ENCODE measurements at places on chromosomes 7 and 10.
A peak's percentile ranks its signal among the peaks of the same experiment; 100 is the strongest.

DNA sequence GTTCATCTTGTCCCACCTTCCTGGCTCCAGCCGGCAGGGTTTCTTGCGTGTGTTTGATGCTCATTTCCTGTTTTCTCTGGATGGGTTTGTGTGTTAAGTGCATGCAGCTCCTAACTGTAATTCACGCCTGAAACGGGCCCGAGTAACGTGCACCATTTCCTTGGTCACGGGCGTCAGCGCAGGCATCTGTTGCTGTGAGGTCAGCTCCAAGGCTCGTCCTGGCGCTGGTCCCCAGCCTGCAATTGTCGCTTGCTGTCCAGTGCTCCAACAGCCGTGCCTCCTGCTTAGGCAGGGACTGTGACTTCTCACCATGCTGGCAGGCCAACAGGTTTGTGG, 201.1 kb downstream of the GLRX3 start:
- DNase-seq = no peak

- DNase-seq = no peak
These were observed 51.3 kb downstream of the ADK start for GRCh38 chr10:74202356-74202755.

GRCh38 chr7:30450240-30450982, 28.2 kb downstream of the NOD1 start:
- no peak for DNase-seq

DNA sequence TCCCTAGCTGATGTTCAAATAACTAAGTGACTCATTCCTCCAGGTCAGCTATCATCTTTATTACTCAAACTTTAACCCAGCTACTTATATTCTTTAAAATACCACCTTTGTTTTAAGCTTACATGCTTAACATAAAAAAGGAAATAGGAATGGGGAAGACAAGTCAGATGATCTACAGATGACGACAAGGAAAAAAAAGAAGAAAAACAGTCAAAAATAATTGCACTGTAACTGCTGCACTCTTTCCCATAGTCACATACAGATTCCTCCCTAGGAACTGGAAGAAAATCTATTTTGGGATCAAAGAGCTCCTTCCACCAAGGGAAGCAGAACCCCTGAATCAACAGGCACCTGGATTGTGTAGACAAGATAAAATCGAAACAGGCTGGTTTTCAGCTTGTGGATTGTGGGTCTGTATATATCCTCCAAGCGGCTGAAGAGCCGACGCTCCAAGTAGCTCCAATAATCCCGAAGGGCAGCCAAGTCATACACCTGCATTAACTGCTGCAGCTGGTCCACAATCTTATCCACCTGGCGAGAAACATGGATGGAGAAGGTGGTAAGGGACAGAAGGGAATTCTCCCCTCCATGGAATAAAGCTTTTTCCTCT, 2.0 kb downstream of the WDR91 start:
- no peak for DNase-seq

DNA sequence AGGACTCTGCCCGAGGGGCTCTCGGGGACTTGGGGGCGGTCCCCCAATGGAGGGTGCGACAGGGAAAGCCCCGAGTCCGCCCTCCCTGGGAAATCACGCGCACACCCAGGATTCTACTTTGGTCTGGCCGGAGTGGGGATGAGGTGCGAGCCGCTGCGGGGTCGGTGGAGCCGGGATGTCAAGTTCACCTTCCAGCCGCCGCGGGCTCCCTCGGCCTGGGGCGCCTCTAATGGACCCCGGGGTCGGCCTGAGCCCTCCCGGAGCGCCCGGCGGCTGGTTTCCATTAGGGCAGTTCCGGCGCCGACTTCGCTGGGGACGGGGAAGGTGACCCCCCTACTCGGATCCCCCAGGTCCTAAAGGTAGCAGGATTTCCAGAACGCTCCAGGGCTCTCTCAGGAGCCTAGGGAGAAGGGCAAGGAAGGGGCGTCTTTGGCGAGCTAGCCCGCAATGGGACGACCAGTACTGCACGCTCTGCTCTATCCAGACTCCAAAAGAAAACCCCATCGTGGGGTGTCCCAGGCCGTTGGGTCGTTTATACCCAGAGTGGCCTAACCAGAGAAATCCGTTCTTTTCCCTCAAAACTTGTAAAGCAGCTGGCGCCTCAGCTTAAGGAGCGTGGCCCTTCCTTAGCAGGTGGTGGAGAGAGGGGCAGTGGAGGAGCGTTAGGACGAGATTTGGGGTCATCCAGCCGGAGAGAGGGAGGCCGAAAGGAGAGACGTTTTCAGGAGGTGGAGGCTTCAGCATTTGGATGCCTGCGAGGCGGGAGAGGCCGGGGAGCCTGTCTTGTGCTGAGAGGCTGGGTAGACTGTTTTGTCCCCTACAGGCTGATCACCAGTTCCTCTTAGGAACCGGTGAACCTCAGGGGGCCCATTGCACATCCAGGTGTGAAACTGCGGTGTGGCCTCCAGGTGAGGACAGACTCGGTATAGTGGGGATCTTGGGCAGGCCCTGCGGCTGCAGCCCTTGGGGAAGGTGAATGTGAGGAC, 860 bp upstream of the WDR86 start:
- DNase-seq = no peak

GRCh38 chr7:56174875-56175760, 58.9 kb upstream of the NUPR2 start:
- no peak for DNase-seq

DNA sequence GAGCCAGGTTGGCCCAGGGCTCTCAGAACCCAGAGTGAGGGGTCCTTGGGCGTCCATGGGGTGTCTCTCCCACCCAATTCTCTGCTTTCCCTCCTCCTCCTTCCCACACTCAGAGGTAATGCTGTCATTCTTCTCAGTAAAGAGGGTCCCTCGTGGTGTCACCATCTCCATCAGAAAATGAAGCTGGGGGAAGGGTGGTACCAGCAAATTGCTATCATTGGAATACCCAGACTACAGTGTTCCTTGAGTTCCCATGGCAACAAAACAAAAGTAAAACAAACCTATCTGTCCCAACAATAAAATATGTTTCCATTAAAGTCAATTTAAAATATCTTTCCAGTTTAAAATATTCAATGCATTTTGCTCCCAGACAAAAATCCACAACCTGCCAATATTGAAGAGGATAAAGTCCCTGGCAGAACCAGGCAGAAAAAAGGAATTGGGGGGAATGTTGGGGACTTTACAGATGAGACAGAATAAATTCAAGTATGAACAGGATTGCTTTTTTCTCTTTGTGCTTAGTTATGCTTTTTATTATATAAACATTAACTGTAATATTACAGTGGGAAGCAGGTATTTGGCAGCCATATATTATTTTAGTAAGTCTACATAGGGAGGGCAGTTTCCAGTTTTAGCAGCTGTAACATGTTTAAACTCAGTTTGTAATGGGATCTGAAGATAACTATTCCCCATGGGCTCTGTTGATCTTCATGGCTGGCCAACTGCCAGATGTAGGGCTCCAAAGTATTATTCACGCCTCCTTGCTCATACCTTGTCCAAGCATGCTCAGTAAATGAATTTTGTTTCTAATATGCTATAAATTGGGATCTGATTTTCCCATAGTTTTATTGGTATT, 182.1 kb downstream of the ARID5B start:
- DNase-seq = peak; percentile 65

GRCh38 chr7:117707080-117707479, 166.2 kb downstream of the CTTNBP2 start:
- DNase-seq = no peak

DNA sequence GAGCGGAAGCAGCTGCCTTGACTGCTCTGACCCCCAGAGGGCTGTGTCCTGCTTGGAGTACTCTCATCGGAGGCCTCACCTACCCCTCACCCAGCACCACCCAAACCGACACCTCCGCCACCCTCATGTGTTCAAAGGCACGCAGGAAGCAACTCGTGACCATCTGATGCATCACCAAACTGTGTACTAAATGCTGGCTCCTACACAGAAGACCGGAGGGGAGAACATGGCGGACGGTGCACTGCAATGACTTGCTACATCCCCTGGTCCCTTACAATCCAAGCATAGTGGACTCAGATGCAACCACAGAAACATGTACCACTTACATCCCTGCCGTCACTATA, 3.4 kb downstream of the PDAP1 start:
- DNase-seq = no peak

- DNase-seq = no peak
These were observed 6.5 kb downstream of the CPVL start for GRCh38 chr7:29139796-29140195.

GRCh38 chr10:110775020-110775375, 96.7 kb upstream of the PDCD4 start:
- DNase-seq = no peak

GRCh38 chr10:13699216-13699615, 112.5 kb downstream of the PRPF18 start:
- no peak for DNase-seq

- no peak for DNase-seq
These were observed 19.9 kb downstream of the SLC29A3 start for GRCh38 chr10:71338728-71339495.

- no peak for DNase-seq
These were observed 99.2 kb downstream of the CPXM2 start for GRCh38 chr10:123792248-123792978.

- no peak for DNase-seq
These were observed 512 bp downstream of the FAM24B start for GRCh38 chr10:122878799-122879338.

GRCh38 chr7:80210400-80210799, 75.8 kb downstream of the GNAI1 start:
- DNase-seq = no peak

DNA sequence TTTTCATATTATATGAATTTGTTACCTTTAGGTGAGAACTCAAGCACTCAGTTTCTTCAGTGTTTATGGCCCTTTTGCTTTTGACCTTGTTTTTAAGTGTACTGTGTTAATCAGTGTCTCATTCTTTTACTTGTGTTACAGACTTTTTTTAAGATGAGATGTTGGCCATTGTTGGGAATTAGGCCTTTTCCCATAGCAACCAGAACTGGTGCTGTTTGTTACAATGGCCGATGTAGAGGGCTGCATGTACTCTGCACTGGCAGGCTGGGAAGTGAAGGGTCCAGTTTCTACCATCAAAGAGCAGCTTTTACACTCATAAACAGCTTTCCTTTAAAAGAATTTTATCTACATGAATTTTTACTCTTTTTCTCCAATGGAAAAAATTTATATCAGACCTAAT, 65.1 kb downstream of the SHH start:
- DNase-seq = no peak

GRCh38 chr7:135620980-135621850, 41.1 kb upstream of the STMP1 start:
- DNase-seq = peak; percentile 48

GRCh38 chr7:140564643-140565042, 76.0 kb downstream of the DENND2A start:
- no peak for DNase-seq

GRCh38 chr10:83917537-83918506, 221.5 kb upstream of the GHITM start:
- no peak for DNase-seq

DNA sequence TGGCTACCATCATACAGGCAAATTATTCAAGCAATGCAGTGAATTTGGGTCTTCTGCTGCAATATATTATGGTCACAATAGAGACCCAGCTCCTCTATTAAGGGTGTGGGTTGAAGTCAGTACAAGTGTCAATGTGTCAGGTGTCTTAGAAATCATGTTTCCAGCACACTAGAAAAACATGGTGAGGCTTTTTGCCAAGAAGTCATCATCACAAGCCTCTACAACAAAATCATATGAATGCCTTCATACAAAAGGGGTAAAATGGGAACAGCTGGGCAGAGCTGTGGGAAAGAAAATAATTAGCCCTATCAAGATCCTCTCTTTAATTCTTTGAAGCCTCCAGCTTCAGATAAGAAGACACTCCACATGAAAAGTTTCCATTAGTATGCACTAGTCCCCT, 37.2 kb downstream of the FAM13C start:
- no peak for DNase-seq

GRCh38 chr7:148929176-148929575, 45.1 kb upstream of the EZH2 start:
- no peak for DNase-seq

DNA sequence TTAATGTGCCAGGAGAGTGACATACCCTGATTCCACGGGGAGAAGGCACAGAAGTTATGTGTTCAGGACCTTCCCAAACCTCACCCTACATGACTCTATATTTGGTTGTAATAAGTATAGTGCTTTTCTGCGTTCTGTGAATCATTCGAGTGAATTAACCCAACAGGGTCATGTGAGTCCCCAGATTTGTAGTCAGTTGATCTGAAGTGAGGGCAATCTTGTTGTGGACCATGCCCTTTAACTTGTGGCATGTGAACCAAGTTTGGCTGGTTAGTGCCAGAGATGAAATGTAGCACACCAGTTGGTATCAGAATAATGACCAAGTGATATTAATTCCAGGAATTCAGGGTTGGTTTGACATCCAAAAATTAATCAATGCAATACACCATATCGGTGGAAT, 70.2 kb downstream of the NHLRC2 start:
- no peak for DNase-seq

DNA sequence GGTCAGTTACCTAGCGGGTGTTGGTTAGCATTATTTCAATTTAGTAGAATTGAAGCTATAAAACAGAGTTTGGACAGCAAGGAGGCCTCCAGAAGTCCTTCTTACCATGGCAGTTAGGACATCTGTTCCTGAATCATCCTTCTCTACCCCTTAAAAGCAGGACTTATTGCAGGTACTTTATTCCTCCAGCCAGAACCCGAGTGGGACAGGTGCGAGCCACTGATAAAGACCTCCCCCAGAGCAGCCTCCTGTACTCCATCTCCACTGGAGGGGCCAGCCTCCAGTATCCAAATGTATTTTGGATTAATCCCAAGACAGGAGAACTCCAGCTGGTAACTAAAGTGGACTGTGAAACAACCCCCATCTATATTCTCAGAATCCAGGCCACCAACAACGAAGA, 54.6 kb downstream of the CDHR3 start:
- no peak for DNase-seq

GRCh38 chr7:38878694-38879457, 30.1 kb downstream of the VPS41 start:
- DNase-seq = no peak

GRCh38 chr10:35378541-35379210, 42.4 kb downstream of the CCNY start:
- DNase-seq = no peak

GRCh38 chr10:124349996-124350280, 68.8 kb downstream of the OAT start:
- no peak for DNase-seq

DNA sequence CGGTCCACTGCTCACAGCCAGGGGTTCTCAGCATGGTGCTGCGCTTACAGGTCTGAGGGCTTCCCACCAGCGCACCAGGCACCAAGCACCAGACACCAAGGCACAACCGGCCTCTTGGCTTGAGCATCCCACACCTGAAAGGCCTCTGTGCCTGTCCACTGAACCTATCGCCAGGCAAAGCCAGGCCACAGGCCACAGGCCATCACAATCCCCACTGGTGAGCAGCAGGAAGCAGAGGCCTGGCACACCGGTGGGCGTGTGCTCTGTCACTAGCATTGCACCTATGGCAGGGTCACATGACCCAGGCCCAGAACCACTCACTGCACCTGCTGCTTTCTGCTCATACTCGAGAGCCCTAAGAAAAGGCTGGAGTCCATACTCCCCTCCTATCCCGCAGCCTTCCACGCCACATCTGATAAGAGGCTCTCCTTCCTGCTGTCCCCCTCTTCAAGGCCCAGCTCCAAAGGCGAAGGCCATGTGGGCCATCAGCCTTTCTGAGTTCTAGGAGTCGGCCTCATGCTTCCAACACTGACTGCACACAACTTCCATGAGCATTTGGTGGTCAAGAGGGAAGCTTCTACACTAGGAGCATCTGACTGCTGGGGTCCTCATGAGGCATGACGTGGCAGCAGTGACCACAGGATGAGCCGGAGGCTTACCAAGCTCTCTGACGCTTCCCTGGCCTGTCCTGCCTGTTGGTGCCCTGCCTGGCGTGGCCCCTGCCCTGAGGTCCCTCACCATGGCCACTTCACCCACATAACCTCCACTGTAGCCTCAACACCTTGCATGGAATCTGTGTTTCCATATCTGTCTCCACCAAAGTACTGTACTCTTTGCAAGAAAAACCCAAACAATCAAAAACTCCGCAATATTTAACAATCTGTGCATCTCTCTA, 166.3 kb downstream of the TNS3 start:
- no peak for DNase-seq
